ENCODE measurements at places on chromosomes 3 and 15.

DNA sequence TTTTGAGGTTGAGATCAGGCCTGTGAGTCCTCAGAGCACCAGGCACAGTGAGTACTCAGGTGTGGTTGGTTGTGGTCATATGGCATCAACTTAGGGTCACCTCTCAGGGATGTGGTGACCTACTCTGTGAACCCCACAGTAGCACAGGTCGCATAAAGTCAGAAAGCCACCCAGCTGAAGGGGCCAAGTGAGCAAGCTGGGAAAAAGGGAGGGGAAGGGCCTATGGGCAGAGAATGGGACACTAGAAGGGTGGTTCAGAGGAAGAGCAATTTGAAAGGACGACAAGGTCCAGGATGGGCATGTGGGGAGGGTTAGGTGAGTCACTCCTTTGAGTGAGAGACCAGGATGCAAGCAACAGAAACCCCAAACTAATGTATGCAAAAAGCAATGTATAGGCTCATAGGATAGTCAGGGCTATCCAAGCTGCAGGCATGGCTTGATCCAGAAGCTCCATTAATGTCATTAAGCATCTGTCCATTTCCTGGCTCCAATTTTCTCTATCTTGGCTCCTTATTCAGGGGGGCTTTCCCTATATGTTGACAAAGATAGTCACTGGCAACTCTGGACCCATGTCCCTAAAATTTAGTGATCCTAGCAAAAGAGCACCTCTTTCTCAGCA, 33.5 kb downstream of the HMCES start:
- no peak for DNase-seq

- DNase-seq: peak; percentile 81
These were observed 550.6 kb upstream of the NECTIN3 start for GRCh38 chr3:110521019-110521418.

DNA sequence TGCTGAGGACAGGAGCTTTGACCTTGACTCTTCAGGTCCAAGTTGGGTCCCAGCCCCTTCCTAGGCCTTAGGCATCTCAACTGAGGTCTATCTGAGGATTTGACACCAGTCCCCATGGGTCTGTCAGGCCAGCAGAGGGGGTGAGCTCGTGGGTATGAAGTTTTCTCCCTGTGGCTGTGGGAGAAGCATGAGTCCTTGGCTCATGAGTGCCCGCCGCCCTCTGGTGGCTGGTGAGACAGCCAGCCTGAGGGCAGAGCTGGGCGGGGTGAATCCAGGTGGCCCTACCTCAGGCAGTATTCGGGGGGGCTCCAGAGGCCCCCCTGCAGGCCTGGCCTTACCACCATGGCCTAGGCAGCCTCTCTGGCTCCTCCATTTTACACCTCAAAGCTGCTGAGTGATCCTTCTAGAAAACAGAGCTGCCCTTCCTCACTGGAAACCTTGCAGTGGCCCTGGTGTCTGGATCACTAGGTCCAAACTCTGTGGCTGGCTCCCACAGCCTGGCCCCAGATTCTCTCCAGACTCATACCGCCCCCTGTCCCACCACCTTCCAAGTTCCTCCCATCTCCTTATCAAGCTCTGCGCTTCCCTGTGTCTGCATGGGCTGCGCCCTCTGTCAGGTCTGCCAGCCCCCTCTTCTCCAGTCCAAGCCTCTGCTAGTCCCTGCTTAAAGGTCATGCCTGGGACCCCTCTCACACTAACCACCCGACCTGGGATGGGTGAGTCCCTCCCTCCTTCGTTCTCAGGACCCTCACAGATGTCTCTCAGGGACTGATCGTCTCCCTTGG, 16.1 kb downstream of the SH2D7 start:
- DNase-seq: peak; percentile 80

- no peak for DNase-seq
These were observed 13.2 kb downstream of the MYO5C start for GRCh38 chr15:52282418-52282817.

DNA sequence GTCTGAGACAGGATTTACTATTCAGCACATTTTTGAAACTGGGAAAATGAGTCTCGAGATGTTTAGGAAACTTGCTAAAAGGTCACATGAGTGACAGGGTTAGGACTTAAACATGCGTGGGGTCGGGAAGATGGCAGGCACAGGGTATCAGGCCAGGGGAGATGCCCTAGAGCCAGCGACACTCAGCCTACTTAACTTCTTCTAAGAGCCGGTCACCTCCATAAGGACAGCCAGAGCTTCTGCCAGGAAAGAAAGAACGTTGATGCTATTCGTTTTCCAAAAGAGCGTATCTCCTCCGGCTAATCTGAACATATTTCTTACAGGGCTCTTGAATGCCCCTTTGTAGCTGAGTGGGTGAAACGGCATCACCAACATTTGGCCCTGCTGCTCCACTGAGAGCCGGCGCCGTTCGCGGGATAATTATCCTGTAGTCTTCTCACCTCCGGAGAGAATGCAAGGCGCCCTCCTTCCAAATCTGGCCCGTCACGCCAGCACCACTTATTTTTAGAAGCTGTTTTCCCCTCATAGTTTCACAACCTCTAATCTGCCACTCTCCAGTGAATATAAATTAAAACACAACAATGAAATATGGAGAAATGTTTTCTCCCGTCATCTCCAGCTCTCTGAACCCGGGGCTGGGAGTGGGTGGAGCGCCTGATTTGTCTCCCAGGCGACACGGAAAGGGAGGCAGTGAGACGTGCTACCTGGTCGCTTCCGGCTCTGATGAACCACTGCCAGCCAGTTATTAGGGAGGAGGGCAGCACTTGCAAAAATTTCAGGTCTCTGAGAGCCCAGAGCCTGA, 58.5 kb downstream of the LIPC start:
- no peak for DNase-seq

- DNase-seq: peak; percentile 71
These were observed 30.0 kb downstream of the MB21D2 start for GRCh38 chr3:192887701-192888100.

DNA sequence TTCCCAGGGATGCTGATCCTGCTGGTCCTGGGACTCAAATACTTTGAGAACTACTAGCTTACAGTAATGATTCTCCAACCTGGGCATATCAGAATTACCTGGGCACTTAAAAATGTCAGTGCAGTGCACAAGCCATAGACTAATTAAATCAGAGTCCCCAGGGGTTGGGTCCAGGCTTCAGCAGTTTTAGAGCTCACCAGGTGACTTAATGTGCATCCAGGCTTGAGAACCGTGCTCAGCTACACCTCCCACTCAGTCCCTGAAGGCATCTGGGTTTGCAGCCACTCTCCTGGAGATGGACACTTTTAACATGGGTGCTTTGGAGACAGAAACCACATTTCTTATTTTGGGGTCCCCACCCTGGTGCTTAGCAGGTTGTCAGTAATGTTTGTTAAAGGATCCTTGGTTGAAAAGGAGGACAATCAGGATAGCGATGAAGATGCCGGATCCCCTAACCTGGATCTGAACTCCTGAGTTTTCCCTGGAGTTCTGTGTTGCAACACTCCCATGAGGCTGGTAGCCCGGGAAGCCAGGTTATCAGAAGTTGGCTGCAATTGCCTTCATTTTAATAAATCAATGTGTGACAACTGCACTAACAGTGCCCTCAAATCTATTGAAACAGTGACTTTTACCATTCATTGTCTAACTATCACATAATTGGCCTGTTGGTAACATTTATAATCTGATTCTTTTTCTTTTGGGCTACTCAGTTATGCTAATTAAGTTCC, 48.1 kb downstream of the BFSP2 start:
- no peak for DNase-seq

DNA sequence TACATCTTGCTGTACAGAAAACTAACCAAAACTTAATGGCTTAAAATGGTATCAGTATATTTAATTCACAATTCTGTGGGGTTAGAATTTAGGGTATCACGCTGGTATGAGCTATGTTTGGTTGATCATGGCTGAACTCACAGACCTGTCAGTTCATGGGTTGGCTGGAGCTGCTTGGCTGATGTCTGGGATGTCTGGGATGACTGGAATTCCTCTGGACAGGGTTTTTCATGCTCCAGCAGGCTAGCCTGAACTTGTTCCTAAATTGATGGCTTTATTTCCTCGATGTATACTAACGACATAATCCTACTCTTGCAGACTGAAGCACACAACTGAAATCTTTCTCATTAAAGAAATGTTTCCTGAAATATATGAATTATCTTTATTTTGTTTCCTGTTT, 338.9 kb upstream of the GBE1 start:
- DNase-seq: no peak

DNA sequence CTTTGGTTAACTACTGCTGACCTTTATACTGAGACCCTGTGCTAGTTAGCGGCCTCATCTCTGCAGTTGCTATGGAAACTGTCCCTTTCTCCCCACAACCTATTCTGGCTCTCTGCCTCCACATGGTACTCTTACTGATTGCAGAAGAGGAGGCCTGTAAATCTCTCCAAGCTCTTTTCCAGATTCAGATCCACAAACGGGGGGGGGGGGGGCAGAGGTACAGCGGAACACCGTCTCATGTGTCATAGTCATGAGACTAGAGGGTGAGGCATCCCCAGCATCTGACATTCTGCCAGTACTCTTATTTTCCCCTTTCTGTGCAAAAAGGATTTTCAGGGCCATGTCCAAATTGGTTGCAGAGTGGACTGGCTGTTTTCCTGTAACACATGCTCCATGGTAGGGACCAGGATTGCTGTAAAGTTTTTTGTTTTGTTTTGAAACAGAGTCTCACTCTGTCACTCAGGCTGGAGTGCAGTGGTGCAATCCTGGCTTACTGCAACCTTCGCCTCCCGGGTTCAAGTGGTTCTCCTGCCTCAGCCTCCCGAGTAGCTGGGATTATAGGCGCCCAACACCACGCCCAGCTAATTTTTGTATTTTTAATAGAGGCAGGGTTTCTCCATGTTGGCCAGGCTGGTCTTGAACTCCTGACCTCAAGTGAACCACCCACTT, 8.3 kb upstream of the MAP1A start:
- no peak for DNase-seq

DNA sequence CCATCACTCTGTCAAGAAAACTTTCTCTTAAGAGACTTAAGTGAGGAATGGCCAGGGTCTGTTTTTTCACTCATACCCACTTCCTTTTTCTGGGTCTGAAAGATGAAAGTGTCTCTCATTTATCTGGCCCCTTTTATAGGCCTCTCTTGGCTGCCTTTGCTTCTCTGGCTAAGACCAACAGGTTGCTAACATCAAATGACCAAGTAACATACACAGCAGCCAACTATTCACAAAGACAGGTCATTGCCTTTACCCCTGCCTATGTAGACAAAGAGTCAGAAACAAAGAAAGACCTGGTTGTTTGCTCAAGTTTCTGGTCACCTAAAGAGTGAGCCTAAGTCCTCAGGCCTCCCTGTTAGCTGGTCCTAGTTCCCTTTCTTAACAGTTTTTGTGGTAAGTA, 24.0 kb upstream of the CSTA start:
- no peak for DNase-seq

DNA sequence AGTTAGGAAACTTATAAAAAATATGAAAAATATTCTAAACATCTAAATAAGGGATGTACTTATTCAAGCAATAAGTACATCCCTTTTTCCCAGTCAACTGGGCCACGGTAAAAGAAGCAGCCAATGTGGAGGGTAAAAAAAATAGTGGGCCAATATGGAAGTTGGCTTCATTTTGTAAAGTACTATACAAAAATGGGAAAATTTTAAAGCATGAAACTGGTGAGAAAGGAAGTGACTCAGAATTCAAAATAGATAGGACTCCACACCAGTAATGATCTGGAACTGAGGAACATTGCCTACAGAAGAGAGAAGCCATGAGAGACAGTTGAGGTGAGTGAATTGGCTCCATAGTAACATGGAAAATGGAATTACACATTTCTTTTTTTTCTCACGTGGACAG, 108.9 kb downstream of the FNDC3B start:
- peak; percentile 46 for DNase-seq

- peak; percentile 67 for DNase-seq
These were observed 88.9 kb downstream of the EOMES start for GRCh38 chr3:27633224-27633545.

DNA sequence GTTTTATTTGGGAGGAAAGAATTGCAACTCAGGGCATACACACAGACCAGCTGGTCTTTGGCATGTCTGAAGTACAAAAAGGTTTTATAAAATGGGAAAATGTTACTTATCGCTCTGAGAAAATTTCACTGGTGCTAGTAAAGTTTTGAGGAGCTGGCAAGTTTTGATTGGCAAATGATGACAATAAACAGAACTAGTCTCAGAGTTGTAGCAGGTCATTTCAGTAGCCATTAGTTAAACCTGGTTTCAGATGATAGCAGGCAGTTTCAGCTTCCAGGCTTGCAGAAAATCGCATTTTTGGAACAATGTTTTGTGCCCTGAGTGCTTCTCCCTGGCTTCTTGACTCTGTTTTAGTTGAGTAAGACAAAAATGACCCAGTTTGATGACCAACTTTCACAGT, 10.7 kb downstream of the B2M start:
- no peak for DNase-seq

GRCh38 chr3:73449774-73450173, 175.0 kb downstream of the PDZRN3 start:
- DNase-seq: no peak

- DNase-seq: no peak
These were observed 117.9 kb downstream of the ADCY5 start for GRCh38 chr3:123331006-123331405.

DNA sequence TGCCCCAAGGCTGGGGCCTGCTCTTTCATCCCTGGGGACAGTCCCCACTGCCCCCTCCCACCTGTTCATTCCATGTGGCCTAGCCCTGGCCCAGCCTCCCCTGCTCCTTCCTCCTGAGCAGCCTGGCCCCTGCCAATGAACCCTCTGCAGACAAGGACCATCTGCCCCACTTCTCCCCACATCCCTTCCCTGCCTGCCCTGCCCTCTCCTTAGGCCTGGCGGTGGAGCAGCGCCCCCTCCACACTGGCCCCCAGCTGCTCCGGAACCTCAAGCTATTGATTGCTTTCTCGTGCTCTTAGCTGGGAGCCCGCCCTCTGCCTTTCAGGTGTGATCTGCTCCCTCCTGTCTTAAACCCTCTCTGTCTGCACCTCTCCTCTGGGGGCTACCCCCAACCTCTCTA, 8.0 kb downstream of the PLXNA1 start:
- no peak for DNase-seq

GRCh38 chr3:17579289-17580031, 163.0 kb downstream of the TBC1D5 start:
- DNase-seq: no peak

DNA sequence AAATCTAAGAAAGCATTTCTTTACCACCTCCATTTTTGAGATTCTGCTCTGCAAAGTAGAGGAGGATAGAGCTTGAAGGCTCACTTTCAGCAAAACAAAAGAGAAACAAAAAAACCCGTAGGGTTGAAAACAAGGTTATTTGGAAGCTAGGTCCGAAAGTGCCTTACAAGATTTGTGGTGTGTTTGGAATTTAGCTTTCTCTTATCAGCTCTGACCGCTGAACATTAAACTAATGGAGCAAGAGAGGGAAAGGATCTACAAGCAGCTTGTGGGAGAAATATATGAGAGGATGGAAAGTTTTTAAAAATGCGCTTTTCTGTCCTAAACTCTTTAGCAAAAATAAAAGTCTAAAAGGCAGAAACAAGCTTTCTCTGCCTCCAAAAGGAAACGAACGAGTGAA, 545.5 kb downstream of the NTRK3 start:
- DNase-seq: no peak

DNA sequence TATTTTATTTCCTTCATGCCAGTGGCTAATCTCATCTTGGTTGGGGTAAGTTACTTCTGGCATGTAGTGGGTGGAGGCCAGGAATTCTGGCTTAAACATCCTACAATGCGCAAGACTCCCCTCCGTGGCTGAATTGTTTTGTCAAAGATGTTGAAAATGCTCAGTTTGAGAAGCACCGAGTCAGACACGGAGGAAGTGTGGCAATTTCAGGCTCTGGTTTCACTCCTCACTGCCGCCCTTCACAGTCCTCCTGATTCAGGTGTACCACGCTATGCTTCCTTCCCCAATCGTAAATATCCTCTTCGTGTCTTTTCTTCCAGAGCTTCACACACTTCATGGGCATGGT, 150.7 kb downstream of the OPA1 start:
- no peak for DNase-seq
